ENCODE measurements at places on chromosomes 6 and 20. TPM values are rescaled to one million over a fixed set of nuclear protein-coding genes. Genes with fewer than 3 reads are reported as not detected.

MPIG6B gene
- total RNA-seq, result not detected

PRPH2 gene
- total RNA-seq, result 0.91 TPM

TMEM200A gene
- total RNA-seq, result 134 TPM

GSTA3 gene
- total RNA-seq, result not detected

HTR1E gene
- total RNA-seq, result not detected

LINC00237 gene
- total RNA-seq, result not detected

SNAP25 gene
- 0.53 TPM for total RNA-seq

KIF6 gene
- 0.33 TPM for total RNA-seq

DNAH8 gene
- total RNA-seq, result not detected

ACOT8 gene
- 32.1 TPM for total RNA-seq

BMP2 gene
- total RNA-seq, result 10.3 TPM

NCOA6 gene
- total RNA-seq, result 7.5 TPM

CD109 gene
- 46.1 TPM for total RNA-seq

MRAP2 gene
- total RNA-seq, result 2.7 TPM

PLAGL1 gene
- total RNA-seq, result 48.2 TPM

USP49 gene
- 2.8 TPM for total RNA-seq

COL21A1 gene
- 23.1 TPM for total RNA-seq

NKAPL gene
- total RNA-seq, result 1.7 TPM

ZC2HC1B gene
- total RNA-seq, result not detected

SLC17A2 gene
- not detected for total RNA-seq

TUBB2B gene
- 3.9 TPM for total RNA-seq

OR2B6 gene
- 0.07 TPM for total RNA-seq

FAM217A gene
- not detected for total RNA-seq

CALHM6 gene
- 1.5 TPM for total RNA-seq

PLEKHG1 gene
- total RNA-seq, result 0.59 TPM

BEND3 gene
- total RNA-seq, result 2.5 TPM

SUPT3H gene
- total RNA-seq, result 13.0 TPM

PRRT1 gene
- total RNA-seq, result 0.39 TPM

CLDN20 gene
- not detected for total RNA-seq

COL9A1 gene
- not detected for total RNA-seq

KIAA1755 gene
- 4.7 TPM for total RNA-seq

HCRTR2 gene
- total RNA-seq, result not detected

HUS1B gene
- 1.3 TPM for total RNA-seq

OR12D3 gene
- not detected for total RNA-seq

THEMIS gene
- not detected for total RNA-seq

LPA gene
- not detected for total RNA-seq

KIFC1 gene
- total RNA-seq, result 5.0 TPM

C6orf132 gene
- 0.66 TPM for total RNA-seq
